CD4-positive, alpha-beta memory T cell (primary cell): ENCODE measurements at places on chromosomes 1 and 21.

DNA sequence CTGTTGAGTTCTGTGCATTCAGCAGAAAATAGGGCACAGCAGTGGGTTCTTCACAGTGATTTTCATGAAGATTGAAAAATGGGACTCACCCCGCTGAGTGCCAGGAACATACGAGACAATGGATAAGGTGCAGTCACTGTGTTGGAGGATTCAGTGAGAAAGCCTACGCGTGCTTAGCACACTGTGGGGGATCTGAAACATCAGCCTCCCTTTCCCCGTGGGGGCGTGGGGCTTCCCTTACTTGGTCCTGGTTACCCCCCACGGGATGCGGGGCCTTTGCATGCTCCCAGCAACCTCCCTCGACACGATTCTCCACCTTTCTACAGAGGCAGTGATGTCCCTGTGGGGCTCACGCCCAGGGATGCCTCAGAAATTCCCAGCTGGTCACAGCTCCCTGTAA, 252.2 kb upstream of the C1orf174 start:
- no peak for DNase-seq

GRCh38 chr1:90957497-90957896, 64.3 kb downstream of the ZNF644 start:
- no peak for DNase-seq

GRCh38 chr1:22711591-22712501, 1.2 kb downstream of the EPHB2 start:
- DNase-seq: no peak

DNA sequence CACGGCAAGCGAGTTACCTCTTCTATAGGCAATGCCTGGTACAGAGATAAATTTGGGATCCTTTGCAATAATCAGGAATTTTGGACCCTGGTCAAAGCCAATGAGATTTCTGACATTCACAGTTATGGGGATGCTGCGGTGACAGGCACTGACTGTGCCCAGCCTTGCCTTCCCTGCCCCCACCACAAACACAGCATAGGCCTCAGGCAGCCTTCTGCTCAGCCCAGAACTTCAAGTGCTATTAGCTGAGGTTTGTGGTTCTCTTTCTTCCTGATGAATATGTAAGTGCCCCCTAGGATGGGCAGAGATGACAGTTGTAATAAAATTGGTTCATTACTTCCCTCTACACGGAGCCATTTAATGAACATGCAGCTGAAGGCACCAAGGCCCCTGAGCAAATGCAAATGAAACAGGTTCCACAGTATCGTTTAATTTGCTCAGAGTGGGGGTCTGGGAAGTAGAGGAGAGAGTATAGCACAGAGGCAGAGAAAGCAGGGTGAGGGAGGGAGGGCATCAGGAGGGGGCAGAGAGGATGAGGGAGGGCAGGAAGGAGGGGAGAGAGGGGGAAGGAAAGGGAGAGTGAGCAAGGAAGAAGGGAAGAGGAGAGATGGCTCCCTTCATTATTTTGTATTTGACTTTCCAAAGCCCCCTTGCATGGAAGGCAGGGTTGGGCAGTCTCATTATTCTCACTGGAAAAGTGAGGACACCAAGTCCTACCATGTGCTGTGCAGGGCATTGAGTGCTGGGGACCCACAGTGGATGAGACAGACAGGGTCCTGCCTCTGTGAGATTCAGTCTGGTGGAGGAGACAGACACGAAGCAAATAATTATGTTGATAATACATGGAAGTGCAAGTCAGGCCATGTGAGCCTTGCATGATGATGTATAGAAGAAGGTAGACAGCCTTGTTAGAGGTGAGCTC, 513.0 kb downstream of the PTPRU start:
- DNase-seq: no peak
